ENCODE measurements at places on chromosomes 5 and 9.

DNA sequence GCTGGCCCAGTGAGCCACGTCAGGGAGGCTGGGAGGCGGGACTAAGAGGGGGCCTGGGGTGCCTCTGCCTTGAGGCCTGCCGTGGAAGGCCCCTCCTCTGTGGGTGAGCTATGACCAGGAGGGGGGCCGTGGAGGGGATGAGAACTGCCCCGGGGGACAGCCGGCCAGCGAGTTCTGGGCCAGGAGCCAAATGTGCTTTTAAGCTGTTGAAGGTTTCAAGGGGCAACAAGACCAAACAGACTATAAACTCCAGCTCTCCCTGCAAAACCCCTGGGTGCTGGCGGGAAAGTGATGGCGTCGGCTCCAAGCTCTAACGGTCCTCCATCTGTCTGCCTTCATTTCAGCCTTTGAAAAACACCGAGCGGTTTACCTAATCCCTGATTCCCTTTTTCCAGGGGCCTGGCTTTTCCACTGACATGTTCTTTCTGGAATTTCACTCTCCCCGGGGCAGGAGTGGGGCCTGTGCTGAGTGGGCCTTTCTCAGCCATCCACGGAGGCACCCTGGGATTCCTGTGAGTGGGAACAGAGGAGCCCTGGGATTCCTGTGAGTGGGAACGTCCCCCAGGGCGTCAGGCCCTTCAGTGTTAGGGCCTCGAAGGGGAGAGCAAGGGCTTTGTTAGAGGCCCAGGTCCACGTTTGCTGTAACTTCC, 65.6 kb downstream of the COL5A1 start:
- DNase-seq = peak; percentile 91

- no peak for DNase-seq
Observed at GRCh38 chr5:81883371-81883770, 88.5 kb upstream of the ATG10 start.

GRCh38 chr5:54548565-54548964, 31.0 kb downstream of the SNX18 start:
- no peak for DNase-seq

DNA sequence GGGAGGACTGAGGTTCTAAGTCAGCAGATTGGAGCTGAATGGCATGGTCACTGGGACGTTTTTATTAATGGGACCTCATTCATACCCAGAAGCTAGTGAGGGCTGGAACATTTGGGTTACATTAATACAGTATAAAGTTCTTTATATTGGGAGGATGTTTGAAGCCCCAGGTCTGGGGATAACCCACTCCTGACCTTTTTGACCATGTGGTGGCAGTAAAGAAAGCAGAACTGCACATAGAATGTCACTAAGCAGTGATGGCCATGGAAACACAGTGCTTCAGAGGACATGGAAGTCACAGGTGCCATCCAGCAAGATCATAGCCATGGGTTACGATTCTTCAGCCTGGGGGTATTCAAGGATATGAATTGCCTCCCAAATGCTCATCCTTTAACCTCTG, 176.0 kb downstream of the ATP10B start:
- DNase-seq = no peak

GRCh38 chr9:2260417-2261306, 245.5 kb downstream of the SMARCA2 start:
- DNase-seq = no peak

DNA sequence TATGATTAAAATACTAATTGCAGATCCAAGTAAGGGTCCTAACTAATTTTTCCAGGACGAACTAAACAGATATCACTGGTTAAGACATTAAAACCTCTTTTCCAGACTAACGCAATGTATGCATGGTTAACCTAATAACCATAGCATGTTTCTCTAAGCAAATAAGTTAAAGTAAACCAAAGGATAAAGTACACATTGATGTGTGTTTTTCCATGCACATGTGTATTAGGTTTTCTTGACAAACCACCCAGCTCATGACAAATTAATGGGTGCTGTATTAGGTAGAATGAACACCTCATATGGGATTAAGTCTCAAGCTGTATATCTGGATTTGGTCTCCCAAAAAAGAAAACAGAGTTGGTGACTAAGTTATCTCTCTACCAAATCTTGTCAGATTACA, 45.6 kb downstream of the ANKH start:
- no peak for DNase-seq

DNA sequence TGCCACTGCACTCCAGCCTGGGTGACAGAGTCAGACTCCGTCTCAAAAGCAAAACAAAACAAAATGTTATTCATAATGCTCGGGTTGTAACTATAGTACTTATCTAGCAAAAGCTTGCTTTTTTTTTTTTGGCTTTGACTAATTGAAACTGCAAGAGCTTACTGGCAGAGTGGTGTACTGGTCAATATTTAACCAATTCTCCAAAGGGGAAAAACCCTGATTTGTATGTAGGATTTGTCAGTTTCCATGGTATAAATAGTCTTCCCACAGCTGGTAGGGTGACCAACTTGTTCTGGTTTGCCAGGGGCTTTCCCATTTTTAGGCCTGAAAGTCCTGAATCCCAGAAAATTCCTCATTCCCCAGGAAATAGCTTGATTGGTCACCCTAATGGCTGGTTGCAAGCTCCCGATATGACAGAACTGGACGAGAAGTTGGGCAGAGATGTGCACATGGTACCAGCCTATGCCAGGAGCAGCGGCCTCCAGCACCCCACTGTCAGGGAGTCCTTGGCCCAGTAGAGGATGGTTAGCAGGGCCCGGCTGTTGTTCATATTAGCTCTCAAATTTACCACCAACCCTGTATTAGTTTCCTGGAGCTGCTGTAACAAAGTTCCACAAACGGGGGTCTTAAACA, 58.0 kb downstream of the FXN start:
- no peak for DNase-seq

DNA sequence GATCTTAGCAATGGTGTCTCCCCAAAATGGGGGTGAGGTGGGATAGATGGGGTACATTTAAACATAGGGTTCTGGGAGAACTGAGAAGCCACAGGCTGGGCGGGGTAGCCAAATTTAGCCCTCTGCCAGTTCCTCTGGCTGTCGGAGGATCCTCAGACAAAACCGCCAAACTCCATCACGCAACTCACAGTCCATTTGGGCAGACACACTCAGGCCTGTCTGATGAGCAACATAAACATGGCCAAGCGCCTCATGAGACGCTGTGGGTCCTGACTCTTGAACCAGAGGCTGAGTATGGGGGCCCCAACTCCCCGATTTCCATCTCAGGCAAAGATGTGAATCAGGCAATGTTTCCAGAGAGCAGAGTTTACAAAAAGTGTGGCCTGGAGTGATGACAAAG, 162.3 kb downstream of the FGF18 start:
- DNase-seq = no peak

DNA sequence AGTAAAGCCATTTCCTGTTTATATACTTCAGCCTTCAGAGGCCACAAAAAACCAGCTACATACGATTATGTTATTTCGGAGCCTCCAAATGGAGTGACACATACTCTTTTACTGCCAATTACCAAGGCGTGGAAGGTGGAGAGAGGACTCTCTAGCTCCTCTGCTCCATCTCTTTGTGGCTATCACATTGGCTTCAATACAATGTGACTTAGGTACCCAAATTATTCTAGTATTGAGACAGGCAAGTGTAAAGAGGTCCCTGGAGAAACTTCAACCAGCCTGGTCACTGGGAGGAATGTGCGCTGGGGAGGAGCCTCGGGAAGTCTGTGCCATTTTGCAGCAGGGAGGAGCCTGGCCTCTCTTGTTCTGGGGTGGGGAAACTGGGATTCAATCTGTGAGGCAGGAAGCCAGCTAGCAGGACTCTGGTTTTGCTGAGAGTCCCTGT, 85.8 kb upstream of the TAS2R1 start:
- DNase-seq = no peak

DNA sequence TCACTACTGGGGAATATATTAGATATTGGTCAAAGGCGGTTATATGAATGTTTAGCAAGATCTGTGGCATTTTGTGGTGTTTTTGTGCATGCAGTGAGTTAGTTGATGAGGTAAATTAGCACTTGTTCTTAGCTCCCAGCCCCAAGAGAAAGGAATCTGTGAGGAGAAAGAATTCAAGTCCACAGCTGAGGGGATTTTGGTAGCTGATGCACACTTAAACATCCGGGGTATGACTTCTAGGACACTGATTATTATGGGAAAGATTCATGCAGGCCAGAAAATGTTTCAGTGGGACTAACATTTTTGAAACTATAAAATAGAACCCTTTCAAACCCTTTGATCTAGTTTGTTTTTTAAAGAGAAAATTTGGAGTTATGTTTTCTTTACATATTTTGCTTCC, 118.2 kb upstream of the RPS23 start:
- no peak for DNase-seq

Data from WERI-Rb-1 (cell line).